ENCODE measurements at places on chromosomes 7 and 10.

DNA sequence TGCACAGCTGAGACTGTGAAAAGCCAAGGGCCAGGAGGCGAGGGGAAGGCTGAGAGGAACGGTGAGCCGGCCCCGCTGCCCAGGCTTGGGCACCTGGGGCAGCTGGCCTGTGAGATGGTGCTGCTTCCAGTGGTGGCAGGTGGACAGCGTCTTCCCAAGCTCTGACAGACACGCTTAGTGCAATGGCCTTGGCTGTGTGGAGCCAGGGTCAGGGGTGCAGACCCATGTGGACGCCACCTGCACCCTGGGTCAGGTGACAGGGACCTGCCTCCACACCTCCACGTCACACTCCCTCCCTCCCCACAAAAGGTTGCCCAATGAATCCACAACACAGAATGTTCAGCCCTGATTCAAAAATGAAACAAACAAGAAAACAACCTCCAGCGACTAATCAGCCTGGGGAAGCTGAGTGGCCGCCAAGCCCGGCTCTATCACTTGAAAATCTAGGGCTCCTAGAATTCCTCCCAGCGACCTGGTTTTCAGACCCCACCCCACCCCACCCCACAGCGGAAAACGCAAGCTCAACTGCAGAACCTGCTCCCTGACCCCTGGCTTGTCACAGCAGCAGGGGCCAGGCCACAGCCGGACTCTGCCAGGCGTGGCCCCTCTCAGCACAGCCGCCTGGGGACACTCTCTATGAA is 54.3 kb downstream of the PRKAG2 start:
- DNase-seq: no peak

GRCh38 chr7:3243256-3243655 is 57.8 kb upstream of the SDK1 start:
- peak; percentile 43 for DNase-seq

DNA sequence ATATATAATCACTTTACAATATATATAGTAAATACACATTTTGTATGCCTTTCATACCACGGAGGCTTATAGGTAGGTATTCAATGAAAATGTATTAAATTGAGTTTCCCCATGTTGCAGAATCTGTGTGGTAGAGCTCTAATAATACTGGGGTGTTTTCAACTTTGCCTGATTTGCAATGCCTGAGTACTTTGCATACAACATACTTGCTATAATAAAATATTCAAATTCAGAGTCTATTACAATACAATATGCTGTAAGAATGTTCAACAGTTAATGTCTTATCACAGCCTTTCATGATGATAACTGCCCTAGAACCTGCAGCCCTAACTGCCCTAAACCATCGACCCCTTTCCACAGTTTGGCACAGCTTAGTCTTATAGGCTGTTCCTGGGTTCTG is 114.6 kb downstream of the DGKI start:
- no peak for DNase-seq

GRCh38 chr10:5600908-5601307 is 65.5 kb downstream of the ASB13 start:
- DNase-seq: no peak

DNA sequence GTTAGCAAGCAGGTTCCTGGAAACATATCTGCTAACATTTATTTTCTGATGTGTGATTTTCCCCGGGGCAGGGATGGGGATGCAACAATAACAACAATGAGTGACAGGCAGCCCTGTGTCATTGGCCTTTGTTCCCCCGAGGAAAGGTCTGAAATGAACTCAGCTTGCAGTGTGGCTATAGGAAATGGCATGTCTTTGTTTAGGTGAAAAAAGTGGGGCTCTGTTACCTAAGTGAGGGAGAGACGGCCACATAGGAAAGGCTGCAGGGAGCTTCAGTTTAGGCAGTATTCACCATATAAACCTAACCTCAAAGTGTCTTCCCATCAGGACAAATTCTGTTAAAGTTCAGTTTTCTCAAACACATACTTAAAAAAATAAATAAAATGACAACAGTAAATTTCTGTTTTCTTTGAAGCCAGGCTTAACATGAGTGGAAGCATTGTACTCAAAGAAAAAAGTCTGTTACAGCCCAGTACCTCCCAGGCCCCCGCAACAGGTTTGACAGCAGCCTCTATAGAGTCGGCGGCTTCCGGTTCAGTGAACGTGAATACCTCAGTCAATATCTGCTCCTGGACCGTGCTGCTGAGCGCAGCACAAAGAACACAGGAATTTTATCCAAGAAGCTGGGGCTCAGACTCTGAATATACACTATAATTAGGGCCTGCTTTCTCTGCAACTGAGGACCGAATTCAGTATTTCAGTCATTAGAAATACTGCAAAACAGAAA is 168.3 kb downstream of the GLI3 start:
- DNase-seq: no peak

Measured in Panc1 (cell line).